ENCODE measurements at places on chromosomes 12 and 14.

GRCh38 chr14:28901631-28902030, 135.0 kb downstream of the FOXG1 start:
- DNase-seq = no peak

- DNase-seq = no peak
Observed at GRCh38 chr14:52091928-52092327, 23.1 kb upstream of the NID2 start.

DNA sequence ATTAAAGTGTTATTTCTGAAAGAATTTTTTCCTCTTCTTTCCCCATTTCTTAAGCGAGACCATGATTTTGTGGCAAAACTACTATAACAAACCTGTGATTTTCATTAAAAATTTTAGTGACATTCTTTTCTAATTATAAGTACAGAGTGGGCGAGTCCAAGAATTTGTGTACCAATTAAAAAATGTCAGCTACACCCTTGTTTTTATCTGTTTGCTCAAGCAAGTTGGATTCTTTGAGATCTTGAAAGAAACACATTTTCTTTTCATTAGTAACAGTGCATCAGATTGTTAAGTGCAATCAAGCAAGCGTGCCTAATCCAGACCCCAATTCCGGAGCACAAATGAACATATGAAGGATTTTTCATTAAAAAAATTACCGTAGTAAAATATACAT, 338.8 kb upstream of the DDHD1 start:
- DNase-seq = no peak

DNA sequence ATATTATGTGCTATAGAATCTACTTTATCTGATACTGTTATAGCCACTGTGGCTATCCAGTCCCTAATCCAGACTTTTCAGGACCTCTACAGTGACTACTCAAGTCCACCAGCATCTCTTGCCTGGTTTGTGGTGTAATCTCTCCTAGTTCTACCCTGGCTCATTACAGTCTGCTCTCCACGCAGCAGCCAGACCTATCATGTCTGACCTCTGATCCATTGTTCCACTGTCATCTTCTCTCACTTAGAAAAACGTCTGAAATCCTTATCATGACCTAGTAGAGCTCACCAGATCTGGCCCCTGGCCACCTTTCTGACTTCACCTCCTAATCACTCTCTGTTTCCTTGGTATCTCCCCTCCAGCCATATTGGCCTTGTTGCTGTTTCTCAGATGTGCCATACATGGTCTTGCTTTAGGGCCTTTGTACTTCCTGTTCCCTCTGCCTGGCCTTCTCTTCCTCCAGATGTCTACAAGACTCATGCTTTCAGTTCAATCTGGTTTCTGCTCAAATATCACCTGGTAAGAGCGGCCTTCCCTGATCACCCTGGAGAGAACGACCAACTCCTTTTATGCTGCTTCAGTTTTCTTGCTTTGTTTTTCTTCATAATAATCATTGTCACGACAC, 475.5 kb downstream of the AACS start:
- DNase-seq = no peak

DNA sequence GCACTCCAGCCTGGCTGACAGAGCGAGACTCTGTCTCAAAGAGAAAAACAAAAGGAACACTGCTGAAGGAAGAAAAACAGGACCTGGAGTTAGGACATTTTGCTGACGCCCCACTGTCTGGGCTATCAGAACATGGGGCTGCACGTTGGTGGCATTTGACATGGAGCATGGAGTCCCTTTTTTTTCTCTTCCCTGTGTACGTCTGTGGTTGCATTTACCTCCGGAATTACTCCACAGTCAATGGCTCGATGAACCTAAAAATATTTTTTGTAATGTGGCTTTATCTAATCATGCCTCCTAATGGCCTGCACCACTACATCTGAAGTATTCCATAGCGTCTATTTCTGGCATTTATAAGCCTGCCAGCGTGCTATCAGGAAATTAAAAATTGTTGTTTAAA, 30.7 kb downstream of the TESC start:
- DNase-seq = no peak

GRCh38 chr14:67389275-67389674, 22.7 kb downstream of the PLEK2 start:
- DNase-seq = no peak

DNA sequence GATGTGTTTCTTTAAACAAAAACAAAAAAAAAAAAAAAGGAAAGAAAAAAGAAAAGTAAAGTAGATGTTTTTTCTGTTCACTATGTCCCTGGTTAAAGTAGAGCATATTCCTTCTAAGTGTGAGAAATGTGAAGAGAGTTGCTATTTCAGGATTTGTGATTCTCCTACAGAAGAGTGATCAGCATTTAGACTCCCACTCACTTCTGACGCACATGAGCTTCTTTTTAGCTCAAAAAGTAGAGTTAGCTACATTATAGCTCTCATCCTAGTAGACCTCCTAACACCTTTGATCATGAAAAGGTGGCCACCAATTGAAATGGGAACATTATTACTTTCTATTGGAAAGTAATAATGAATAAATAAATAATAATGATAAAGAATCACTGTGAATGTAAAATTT, 368.2 kb downstream of the NAV3 start:
- DNase-seq = no peak

GRCh38 chr14:104136472-104137296, 1.7 kb upstream of the KIF26A start:
- no peak for DNase-seq

DNA sequence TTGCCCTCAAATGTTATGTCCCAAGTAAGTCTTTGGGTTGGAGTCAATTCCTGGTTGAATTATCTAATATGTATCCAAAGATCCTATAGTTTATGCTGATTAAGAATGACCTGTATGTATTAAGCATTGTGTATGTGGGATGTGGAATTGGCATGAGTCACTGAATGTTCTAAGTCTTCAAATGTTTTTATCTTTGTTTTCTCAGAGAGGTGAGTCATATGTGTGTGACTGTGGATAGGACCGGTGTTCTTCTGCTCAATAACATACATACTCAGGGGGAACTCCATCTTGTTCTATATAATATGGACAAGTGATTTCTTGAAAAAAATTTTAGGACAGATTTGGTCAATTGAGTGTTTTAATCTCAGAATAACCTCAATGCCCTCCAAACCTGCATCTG, 57.9 kb downstream of the NAV3 start:
- DNase-seq = no peak

GRCh38 chr12:104570174-104570907, 113.6 kb downstream of the CHST11 start:
- DNase-seq = no peak

- no peak for DNase-seq
Observed at GRCh38 chr12:23560611-23561010, 388.9 kb downstream of the SOX5 start.

DNA sequence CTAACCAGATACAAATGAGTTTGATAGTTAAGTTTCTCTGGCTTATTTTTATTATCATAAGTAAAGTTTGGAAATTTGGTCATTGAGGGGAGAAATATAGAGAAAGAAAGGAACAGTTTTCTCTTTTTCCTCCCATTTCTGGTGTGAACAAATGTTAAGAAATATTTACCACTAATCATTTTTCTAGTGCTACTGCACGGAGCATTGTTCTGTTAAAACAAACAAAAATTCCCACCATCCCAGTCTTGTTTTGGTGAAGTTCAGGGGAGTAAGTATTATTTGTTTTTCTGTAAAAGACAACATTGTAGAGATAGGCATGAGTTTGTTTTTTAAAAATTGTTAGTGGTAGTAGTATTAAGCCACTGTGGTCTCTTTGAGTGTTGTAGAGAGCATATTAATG, 135.3 kb downstream of the FGD4 start:
- DNase-seq = no peak

DNA sequence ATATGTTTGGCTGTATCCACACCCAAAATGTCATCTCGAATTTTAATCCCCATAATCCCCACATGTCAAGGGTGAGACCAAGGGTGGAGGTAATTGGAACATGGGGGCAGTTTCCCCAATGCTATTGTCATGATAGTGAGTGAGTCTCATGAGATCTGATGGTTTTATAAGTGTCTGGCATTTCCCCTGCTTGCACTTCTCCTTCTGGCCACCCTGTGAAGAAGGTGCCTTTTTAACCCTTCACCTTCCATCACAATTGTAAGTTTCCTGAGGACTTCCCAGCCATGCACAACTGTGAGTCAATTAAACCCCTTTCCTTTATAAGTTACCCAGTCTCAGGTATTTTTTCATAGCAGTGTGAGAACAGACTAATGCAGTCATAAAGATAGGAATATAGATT, 216.7 kb upstream of the SSTR1 start:
- DNase-seq = no peak

DNA sequence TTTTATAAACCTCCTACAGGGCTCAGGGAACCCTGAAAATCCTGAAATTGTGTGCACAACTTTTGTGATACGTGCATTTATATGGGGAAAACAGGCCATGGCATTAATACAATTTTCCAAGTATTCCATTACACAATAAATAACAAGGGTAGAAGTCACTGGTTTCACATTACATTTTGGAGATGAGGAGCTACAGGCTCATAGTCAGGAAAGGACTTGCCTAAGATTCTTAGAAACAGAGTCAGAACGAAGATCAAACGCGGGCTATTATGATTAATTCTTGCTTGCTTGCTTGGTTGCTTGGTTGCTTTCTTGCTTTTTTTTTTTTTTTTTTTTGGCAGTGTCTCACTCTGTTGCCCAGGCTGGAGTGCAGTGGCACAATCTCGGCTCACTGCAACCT, 16.7 kb downstream of the NOS1 start:
- DNase-seq = no peak

Measured in NCI-H1694 treated with DMSO at 0.1 percent for 48 hours (cell line).